ENCODE measurements at places on chromosomes 16 and 17.

- DNase-seq, result no peak
These were observed 21.3 kb upstream of the RPL38 start for GRCh38 chr17:74182041-74182723.

- DNase-seq, result no peak
These were observed 42.3 kb downstream of the ABCA5 start for GRCh38 chr17:69284646-69285045.

- no peak for DNase-seq
These were observed 48.1 kb upstream of the CHMP6 start for GRCh38 chr17:80943346-80944145.

DNA sequence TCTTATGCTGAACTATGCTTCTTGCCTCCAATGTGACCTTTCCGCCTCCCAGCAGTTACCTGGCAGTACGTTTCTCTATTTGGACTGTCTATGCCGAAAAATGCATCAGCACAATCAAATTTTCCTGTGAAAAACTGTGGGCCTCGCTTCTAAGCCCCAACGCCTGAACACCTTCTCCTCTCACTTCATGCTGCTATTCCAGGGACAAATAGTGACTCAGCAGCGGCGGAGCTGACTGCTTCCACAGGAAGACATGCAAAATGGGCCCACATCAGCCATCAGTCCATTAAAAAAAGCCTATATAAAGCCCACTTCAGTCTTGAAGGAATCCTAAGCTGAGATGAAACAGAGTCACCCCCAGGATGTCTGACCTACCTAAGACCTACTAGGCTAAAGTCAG, 10.5 kb upstream of the PIP4K2B start:
- DNase-seq, result no peak

GRCh38 chr16:12627394-12627793, 176.3 kb downstream of the CPPED1 start:
- DNase-seq, result no peak

- no peak for DNase-seq
These were observed 237.0 kb downstream of the HAPSTR1 start for GRCh38 chr16:9328411-9328810.

DNA sequence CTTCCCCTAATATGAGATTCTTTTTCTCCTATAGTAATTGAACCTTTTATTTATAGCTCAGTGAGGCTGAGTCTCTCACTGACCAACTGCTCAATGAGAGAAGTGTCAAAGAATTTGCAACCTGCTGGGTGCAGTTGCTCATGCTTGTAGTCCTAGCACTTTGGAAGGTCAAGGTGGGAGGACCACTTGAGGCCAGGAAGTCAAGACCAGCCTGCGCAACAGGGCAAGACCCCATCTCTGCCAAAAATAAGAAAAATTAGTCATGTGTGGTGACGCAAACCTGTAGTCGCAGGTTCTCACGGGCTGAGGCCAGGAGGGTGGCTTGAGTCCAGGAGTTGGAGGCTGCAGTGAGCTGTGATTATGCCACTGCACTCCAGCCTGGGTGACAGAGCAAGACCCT, 30.9 kb upstream of the CRYBA1 start:
- no peak for DNase-seq

DNA sequence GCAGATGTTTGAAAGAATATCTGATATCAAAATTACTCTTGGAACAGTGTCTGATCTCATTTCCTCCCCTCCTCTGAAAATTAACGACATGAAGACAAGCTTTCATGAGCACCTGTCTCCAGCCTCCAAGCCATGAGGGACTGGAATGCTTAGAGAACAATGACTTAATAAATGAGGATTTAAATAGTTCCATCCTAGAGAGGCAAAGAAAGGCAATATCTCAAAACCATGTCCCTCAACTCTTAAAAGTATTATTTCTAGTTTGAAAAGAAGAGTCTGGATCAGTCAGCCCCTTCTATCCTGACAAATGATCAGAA, 137.5 kb downstream of the ANKFN1 start:
- DNase-seq, result no peak

DNA sequence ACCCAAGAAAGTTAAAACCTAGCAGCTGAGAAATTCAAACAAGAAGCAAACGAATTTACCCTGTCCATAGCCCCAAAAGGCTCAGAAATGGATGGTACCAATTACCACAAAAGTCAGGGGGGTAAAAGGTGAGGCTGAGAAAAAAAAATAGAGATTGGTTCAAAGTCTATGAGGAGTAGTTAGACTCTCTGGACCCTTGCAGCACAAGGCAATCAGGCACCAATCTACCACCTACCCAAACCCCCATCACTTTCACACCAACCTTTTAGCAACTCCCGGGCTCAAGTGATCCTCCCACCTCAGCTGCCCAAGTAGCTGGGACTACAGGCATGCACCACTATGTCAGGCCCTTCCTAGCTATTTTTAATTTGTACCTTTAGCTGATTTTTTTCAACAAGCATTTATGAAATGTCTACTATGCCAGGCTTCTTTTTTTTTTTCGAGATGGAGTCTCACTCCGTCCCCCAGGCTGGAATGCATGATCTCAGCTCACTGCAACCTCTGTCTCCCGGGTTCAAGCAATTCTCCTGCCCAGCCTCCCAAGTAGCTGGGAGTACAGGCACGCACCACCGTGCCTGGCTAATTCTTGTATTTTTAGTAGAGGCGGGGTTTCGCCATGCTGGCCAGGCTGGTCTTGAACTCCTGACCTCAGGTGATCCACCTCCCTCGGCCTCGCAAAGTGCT, 40.8 kb downstream of the USP32 start:
- DNase-seq, result no peak

GRCh38 chr17:41324180-41325075, 8.9 kb upstream of the KRTAP17-1 start:
- no peak for DNase-seq

GRCh38 chr17:80246726-80247125, 13.9 kb upstream of the RNF213 start:
- DNase-seq, result no peak

DNA sequence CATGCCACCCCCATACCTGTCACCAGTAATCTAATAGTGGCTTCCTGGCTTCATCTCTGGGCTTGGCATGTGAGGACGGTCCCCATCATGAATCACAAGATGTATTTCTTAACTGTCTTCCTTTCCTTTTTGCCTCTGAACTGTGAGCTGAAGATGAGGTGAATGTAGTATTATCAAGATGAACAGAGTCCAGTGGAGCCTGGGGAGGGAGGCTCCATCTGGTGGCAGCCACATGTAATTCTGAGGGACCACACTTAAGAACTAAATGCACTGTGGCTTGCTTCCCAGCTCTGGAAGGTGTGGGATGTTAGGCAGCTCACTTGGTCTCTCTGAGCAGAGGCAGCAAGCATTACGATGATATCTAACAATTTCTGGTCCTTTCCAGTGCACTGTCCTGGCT, 354.9 kb upstream of the ASIC2 start:
- DNase-seq, result no peak

GRCh38 chr16:28064150-28064549, 636 bp upstream of the GSG1L start:
- DNase-seq, result no peak

DNA sequence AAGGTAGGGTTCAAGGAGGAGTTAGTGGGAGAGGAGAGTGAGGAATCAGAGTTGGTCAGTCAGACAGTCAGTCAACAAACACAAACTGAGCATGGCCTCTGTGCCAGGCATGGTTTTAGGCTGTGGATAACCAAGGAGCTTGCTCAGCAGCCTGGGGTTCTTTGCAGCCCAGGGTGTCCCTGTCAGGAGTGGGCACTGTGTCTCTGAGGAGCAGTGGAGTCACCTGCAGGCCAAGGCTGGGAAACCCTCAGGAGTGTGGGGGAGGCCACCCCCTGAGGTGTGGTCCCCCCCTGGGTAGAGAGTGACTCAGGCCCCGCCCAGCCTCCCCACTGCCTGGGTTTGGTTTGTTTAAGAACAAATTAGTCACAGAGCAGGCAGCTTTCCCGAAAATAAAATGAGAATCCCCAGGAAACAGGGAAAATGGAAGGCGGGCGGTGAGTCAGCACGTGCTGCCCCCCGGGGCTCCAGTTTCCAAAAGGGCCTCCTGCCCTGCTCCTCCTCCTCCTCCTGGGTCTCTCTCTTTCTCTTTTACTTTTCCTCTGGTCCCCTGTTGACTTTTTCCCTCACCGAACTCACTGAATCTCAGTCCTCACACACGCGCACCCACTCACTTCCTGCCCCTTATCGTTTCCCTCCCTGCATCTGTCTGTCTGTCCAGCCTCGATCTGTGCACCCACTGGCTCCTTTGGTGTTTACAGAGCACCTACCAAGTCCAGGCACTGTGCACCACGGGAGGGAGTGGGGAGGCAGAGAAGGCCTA, 44.3 kb downstream of the SOCS3 start:
- no peak for DNase-seq
